ENCODE measurements at places on chromosomes 16 and 17. TPM values are rescaled to one million over a fixed set of nuclear protein-coding genes. Genes with fewer than 3 reads are reported as not detected.

GRCh38 chr16:56515665-56516064, 4.2 kb downstream of the BBS2 start:
- peaks cover 1% of the 10 kb centered on the region for H3K36me3 ChIP-seq
- no peak overlapping the region for H3K27ac ChIP-seq
- peaks cover 7% of the 10 kb centered on the region for H3K4me1 ChIP-seq
- no peaks in the 10 kb centered on the region for H3K27me3 ChIP-seq

DNA sequence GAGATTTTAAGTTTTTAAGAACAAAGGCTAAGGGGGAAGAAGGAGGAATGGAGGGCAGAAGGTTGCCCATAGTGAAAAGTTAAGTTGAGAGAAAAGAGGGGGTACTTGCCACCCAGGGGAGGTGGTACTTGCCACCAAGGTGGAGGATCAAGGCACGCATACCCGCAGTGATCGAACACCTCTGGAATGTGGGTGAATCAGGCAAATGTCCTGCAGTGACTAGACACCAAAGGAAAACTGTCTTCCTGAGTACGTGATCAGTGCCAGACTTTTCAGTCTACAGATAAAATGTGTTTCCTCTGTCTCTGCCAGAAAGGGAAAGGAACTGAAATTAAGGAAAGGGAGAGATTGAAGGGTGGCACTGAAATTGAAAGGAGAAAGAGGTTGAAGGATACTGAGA, 2285.3 kb downstream of the TP53TG3F start:
- peaks cover 1% of the 10 kb centered on the region for H3K36me3 ChIP-seq
- H3K4me1 ChIP-seq = no peaks in the 10 kb centered on the region
- H3K4me3 ChIP-seq = no peak overlapping the region
- no peak for DNase-seq
- H3K27ac ChIP-seq = no peak overlapping the region
- H3K27me3 ChIP-seq = no peaks in the 10 kb centered on the region

DNA sequence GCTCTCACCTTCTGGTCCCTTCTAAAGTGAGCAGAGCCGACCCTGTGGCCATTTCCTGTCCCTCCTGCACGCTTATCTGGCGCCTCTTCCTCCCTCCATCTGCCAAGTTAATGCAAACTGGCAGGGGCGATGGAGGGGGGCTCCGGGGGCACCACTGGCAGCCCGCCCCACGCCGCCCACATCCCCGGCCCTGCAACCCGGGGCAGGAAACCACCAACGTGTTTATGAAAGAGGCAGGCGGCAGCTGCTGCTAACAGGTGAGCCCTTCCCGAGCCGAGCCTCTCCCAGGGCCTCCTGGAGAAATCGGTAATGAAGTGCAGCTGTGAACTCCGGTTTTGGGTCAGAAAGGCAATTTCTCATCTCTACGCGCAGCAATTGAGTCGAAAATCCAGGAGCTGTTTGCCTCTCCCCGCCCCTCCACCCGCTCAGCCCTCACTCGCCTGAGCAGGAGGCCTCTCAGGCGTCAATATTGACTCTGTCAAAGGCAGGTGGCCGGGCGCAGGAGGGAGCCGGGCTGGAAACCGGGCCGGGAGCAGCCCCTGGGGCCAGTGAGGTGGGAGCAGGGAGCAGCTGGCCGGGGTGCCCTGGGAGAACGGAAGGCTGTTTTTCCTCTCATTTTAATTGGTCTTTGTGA, 164.4 kb upstream of the GSE1 start:
- H3K36me3 ChIP-seq = no peaks in the 10 kb centered on the region
- no peak overlapping the region for H3K4me3 ChIP-seq
- H3K27me3 ChIP-seq = peaks cover 1% of the 10 kb centered on the region
- no peak overlapping the region for H3K27ac ChIP-seq
- DNase-seq = no peak

DNA sequence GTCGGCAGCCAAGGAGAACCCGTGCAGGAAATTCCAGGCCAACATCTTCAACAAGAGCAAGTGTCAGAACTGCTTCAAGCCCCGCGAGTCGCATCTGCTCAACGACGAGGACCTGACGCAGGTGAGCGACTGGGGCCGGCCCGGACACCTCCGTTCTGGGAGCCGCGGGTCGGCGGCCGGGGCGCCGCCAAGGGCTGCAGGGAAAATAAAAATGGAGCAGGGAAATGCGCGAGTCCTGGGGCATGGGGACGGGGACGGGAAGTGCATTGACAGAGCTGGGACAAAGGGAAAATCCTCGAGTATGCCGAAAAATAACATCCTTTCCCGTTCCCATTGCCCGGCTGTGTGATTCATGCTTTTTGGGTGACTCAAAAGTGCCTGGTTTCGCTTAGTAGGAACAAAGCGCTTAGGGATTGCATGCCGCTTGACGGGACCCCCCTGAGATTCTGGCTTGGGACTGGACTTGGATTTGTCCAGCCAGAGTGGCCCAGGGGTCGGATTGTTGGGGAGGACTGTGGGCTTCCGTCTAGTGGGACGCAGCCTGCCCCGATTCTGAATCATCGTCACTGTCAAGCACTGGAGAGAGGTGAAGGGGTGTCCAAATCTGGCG, 699 bp downstream of the MPRIP start:
- H3K27me3 ChIP-seq = peaks cover 2% of the 10 kb centered on the region
- peak overlapping the region; percentile 82 for H3K27ac ChIP-seq
- peaks cover 1% of the 10 kb centered on the region for H3K36me3 ChIP-seq
- DNase-seq = no peak
- peak overlapping the region; percentile 96 for H3K4me3 ChIP-seq
- peaks cover 47% of the 10 kb centered on the region for H3K4me1 ChIP-seq

DNA sequence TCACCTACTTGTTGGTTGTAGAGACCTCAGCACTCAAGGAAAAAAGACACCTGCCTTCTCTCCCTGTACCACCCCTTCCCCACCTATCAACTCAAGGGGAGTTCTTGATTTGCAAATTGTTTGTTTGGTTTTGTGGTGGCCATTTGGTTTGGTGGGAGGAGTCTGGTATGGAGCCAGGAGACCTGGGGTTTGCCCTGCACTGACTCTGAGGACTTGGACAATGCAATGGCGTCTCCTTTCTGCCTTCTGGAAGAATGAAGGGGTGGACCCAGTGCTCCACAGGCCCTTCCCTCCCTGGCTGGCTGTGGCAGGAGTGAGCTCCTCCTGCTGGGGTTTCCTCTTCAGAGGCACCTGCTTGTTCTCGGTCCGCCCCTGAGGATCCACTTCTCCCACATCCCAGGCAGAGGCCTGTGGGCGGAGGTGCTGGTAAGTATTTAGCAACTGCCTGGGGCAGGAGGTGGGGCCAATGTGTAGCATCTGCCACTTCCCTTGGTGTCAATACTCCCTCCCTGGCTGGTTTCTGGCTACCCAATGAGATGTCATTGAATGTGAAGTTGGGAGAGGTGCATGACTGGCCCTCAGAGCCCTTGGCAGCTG, 164.5 kb downstream of the NTN1 start:
- no peak overlapping the region for H3K4me3 ChIP-seq
- no peaks in the 10 kb centered on the region for H3K4me1 ChIP-seq
- H3K27me3 ChIP-seq = peaks cover 3% of the 10 kb centered on the region
- DNase-seq = no peak
- H3K36me3 ChIP-seq = no peaks in the 10 kb centered on the region

DNA sequence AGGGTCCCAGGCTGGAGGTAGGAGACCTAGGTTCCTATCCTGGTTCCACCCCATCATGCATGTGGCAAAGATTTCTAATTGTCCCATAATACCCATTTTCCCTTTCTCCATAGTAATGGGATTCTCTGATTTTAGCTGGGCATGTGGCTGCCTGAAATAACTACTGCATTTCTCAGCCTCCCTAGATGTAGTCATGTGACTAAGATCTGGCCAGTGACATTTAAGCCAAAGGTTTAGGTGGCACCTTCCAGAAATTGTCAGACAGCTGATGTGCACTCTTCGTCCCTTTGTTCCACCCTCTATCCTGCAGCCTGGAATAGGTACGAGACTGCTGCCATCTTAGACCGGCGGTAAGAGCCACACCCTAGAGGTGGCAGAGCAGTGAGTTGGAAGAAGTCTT, 8.2 kb downstream of the NXPH3 start:
- H3K36me3 ChIP-seq = no peaks in the 10 kb centered on the region
- H3K27ac ChIP-seq = no peak overlapping the region
- no peak overlapping the region for H3K4me3 ChIP-seq
- no peaks in the 10 kb centered on the region for H3K4me1 ChIP-seq

GRCh38 chr16:66435896-66436295, 8.8 kb downstream of the BEAN1 start:
- no peaks in the 10 kb centered on the region for H3K36me3 ChIP-seq

GRCh38 chr16:70378869-70379493, 32.3 kb downstream of the DDX19A start:
- DNase-seq = no peak
- H3K27me3 ChIP-seq = no peaks in the 10 kb centered on the region
- peaks cover 4% of the 10 kb centered on the region for H3K4me1 ChIP-seq
- peaks cover 32% of the 10 kb centered on the region for H3K36me3 ChIP-seq
- H3K4me3 ChIP-seq = peak overlapping the region; percentile 99
- no peak overlapping the region for H3K27ac ChIP-seq

DNA sequence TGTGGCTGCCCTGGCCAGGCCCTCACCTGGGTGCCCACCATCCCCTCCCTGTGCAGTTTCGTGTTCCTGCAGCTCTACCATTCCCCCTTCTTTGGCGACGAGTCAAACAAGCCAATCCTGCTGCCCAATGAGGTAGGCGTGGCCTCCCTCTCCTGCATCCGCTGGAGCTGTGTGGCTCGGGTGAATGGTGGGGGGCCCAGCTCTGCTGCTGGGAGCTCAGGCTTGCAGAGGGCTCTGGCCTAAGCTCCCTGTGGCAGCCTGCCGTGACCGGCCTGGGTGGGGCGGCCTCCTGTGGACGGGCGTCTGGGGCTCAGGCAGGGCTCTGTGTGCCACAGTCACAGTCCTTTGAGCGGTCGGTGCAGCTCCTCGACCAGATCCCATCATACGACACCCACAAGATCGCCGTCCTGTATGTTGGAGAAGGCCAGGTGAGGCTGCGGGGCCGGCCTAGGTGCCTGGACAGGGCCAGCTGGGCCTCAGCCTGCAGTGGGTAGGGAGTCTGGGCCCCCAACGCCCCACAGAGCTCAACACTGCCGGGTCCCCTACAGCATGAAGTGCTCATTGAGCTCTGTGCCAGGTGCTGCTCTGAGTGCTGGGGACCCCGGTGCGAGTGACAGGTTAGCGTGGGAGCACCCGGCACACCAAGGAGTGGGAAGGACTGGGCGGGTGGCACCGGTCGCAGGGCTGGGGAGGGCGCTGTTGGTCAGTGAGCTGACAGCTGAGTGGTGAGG, 37.3 kb downstream of the TSC2 start:
- peaks cover 2% of the 10 kb centered on the region for H3K36me3 ChIP-seq
- no peaks in the 10 kb centered on the region for H3K27me3 ChIP-seq
- no peak overlapping the region for H3K27ac ChIP-seq
- H3K4me1 ChIP-seq = no peaks in the 10 kb centered on the region
- DNase-seq = no peak

GRCh38 chr17:37719866-37720265, 25.0 kb downstream of the HNF1B start:
- H3K4me3 ChIP-seq = no peak overlapping the region
- DNase-seq = no peak
- peaks cover 10% of the 10 kb centered on the region for H3K27me3 ChIP-seq
- no peak overlapping the region for H3K27ac ChIP-seq

DNA sequence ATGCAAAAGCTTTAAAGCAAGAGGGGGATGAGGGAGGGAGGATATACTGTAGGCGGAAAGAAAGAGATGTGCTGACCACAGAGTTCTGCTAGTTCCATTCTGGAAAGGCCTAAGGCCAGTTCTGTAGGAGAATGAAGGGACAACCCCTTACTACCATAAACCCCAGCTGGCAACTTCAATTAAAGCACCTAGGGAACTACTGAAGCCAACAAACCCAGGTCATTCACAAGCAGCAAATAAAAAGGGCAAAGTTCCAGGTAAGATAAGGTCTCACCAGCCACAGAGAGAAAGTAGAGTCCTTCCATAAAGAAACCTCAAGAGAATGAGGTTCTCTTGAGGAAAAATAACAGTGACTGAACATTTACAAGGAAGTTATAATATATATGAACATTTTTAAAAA, 12.8 kb downstream of the TERF2 start:
- DNase-seq = no peak
- peak overlapping the region; percentile 35 for H3K27ac ChIP-seq
- no peaks in the 10 kb centered on the region for H3K27me3 ChIP-seq
- peaks cover 10% of the 10 kb centered on the region for H3K4me1 ChIP-seq
- H3K36me3 ChIP-seq = peaks cover 45% of the 10 kb centered on the region

- no peak overlapping the region for H3K4me3 ChIP-seq
- peaks cover 19% of the 10 kb centered on the region for H3K27me3 ChIP-seq
- no peak overlapping the region for H3K27ac ChIP-seq
- H3K4me1 ChIP-seq = no peaks in the 10 kb centered on the region
Observed at GRCh38 chr16:85235991-85236817, 123.9 kb upstream of the CIBAR2 start.

GRCh38 chr17:62860962-62861873, 53.1 kb upstream of the MARCHF10 start:
- no peaks in the 10 kb centered on the region for H3K4me1 ChIP-seq
- H3K27ac ChIP-seq = no peak overlapping the region
- no peaks in the 10 kb centered on the region for H3K36me3 ChIP-seq
- no peak for DNase-seq

- peaks cover 7% of the 10 kb centered on the region for H3K4me1 ChIP-seq
- peaks cover 2% of the 10 kb centered on the region for H3K36me3 ChIP-seq
- peaks cover 50% of the 10 kb centered on the region for H3K27me3 ChIP-seq
- no peak overlapping the region for H3K4me3 ChIP-seq
- no peak overlapping the region for H3K27ac ChIP-seq
Observed at GRCh38 chr17:44955674-44956425, 8.3 kb upstream of the KIF18B start.

- H3K36me3 ChIP-seq = no peaks in the 10 kb centered on the region
- DNase-seq = no peak
- H3K27ac ChIP-seq = no peak overlapping the region
- no peak overlapping the region for H3K4me3 ChIP-seq
- H3K27me3 ChIP-seq = peaks cover 9% of the 10 kb centered on the region
Observed at GRCh38 chr16:49488336-49488735, 114.7 kb downstream of the C16orf78 start.

DNA sequence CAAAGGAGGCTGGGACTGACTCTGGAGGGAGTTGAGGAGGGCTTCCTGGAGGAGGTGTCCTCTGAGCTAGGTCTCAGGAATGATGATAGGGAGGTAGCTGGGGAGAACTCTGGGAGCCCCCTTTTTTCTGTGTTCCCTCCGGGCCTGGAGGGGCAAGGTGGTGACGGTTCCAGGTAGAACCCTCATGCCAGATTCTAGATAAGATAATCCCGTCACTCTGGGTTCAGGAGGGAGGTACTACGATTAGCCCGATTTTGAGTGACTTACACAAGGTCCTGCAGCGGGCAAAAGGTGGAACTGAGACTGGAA, 18.7 kb upstream of the ADGRG3 start:
- DNase-seq = no peak
- no peaks in the 10 kb centered on the region for H3K36me3 ChIP-seq
- peaks cover 34% of the 10 kb centered on the region for H3K4me1 ChIP-seq
- no peak overlapping the region for H3K27ac ChIP-seq
- H3K4me3 ChIP-seq = no peak overlapping the region

- H3K4me1 ChIP-seq = peaks cover 6% of the 10 kb centered on the region
- no peaks in the 10 kb centered on the region for H3K36me3 ChIP-seq
- H3K27me3 ChIP-seq = peaks cover 10% of the 10 kb centered on the region
- DNase-seq = no peak
Observed at GRCh38 chr16:17945080-17945601, 391.4 kb downstream of the NPIPA8 start.

GRCh38 chr16:68643847-68644246, 1.3 kb upstream of the CDH3 start:
- H3K4me3 ChIP-seq = peak overlapping the region; percentile 33
- no peak overlapping the region for H3K27ac ChIP-seq
- no peak for DNase-seq
- H3K4me1 ChIP-seq = peaks cover 12% of the 10 kb centered on the region
- peaks cover 42% of the 10 kb centered on the region for H3K27me3 ChIP-seq

ABHD15 gene
- 18.5 TPM for total RNA-seq

TMEM235 gene
- not detected for total RNA-seq

CIITA gene
- total RNA-seq = 12.0 TPM

TBC1D16 gene
- 1.9 TPM for total RNA-seq

ZNF764 gene
- total RNA-seq = 17.9 TPM

ZPBP2 gene
- total RNA-seq = not detected

HSPB9 gene
- not detected for total RNA-seq

MYOCD gene
- total RNA-seq = not detected
